ENCODE measurements at places on chromosomes 12 and 14.

DNA sequence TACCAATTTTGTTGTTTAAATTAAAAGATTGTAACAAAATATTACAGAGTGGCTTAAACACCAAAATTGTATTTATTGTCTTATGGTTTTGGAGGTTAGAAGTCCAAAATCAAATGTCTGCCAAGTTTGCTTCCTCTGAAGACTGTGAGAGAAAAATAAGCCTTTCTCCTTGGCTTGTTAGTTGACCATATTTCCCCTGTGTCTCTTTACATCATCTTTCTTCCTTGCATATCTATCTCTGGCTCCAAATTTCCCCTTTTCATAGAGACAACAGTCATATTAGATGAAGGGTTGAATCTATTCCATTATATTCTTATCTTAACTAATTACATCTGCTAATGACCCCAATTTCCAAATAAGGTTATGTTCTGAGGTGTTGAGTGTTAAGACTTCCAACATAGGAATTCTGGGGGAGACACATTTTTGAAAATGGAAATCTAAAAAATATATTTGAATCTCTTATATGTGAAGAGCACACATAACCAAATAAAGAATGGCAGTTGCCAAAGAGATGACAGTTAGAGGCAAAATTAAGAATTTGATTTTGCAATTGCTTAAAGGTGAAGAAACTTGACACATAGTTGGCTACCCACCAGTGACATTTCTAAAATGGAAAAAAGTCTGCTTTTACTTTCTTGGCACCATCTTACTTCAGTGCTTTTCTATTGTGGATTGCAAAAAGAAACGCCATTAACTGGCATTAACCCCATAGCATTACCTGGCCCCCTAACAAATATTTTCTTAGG is 407.2 kb downstream of the FSCB start:
- no peak for DNase-seq

GRCh38 chr14:91732859-91733477 is 1.1 kb upstream of the CATSPERB start:
- DNase-seq: peak; percentile 40

DNA sequence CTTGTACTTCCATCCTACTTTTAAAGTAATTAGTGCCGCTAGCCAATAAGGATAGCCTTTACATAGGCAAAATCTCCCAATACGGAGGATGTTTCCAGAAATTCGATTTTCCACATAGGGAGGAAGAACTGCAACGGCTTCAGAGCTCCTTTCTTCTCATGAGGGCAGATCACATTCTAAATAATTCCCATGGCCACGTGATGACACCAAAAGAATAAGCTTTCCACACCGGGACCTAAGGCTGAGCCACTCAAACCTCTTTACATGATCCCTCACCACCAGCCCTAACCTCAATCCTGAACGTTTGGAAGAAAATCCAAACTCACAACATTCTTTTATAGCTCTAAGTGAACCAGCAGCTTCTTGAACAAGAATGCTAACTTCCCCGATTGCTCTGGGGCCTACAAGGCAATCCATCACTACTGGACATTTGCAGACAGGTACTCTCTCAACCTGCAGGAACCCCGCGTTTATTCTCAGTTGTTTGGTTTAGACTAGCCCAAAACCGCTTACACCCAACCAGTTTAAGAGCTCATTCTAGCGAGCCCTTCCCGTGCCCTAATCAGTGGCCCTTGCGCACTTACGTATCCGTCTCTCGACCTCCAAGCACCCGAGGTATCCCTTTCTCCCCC is 884 bp downstream of the CAPRIN2 start:
- peak; percentile 15 for DNase-seq

GRCh38 chr12:76018111-76018510 is 13.5 kb downstream of the PHLDA1 start:
- DNase-seq: no peak

- no peak for DNase-seq
Measured at GRCh38 chr12:123441523-123442164, 5.2 kb upstream of the RILPL2 start.

- DNase-seq: no peak
Measured at GRCh38 chr12:122035292-122035691, 13.6 kb downstream of the BCL7A start.

DNA sequence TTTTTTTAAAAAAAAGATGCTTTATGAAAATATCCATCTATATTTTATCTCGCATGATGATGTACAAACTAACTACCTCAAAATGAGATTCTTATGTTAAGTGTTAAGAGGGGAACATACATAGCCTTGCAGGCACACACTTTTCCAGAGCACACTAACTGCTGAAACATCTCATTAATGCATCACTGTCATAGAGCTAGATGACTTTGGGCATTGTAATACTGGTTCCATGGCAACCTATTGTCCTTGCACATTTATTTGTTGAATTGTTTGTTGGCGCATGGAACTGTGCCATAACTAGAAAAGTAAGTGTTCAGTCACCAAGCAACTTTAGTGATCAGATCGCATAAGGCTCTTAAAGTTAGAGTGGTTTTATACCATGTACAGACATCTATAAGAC is 348.3 kb downstream of the GALC start:
- DNase-seq: peak; percentile 9

GRCh38 chr12:21172079-21172478 is 41.1 kb downstream of the SLCO1B1 start:
- DNase-seq: no peak

DNA sequence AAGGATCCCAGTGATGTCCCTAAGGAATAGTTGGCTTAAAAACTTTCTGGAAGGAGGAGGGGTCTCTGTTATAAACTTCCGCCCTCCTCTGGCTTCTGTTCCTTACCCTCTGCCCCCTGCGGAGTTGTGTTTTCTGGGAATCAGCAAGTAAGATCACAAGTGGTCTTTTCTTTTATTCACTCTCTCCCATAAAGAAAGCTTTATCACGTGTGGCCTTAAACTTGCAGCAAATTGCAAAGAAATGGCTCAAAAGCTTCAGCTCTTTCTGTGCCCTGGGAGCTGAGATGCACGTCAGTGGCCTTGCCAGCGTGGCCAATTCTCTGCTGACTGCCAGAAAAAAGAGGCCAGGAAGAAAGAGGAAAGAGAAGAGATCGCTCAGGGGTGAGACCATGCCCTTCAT is at the start of gene SLCO1C1:
SLCO1C1 (plus strand) TSS at position 101 of the 400 bp plus-strand sequence. CDS start 4,245 bp downstream, outside the sequence.
- no peak for DNase-seq

DNA sequence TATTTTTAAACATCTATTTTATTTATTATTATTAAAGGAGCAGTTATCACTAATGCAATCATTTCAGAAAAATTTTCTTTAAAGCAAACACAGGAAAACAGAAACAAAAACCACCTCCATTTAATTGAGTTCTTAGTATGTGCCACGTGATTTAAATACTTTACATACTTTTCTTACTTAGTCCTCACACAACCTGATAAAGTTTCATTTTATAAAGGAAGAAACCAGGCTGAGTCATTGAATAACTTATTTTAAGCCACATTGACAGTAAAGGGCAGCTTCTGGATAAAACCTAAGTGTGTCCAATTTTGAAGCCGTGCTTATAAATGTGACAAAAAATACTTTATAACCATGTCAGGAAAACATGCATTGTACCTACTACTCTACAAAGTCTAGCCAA is 57.1 kb upstream of the PCED1B start:
- no peak for DNase-seq

DNA sequence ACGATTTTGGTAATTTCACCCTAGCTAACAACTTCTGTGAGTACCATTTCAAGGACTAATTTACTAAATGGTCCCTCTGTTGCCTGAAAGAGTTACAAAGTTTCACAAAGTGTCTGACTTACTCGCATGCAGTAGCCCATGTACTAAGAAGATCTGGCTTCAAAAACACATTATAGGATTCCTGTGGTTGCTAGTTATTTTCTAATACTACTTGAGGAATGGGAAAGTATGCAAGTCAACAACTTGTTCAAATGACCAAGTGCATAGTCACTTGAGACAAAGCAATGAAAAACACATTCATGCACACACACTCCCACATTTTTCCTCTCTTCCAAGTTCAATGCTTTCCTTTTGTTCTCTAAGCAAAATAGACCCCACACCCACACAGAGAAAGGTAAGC is 219.7 kb upstream of the TMPO start:
- DNase-seq: no peak

DNA sequence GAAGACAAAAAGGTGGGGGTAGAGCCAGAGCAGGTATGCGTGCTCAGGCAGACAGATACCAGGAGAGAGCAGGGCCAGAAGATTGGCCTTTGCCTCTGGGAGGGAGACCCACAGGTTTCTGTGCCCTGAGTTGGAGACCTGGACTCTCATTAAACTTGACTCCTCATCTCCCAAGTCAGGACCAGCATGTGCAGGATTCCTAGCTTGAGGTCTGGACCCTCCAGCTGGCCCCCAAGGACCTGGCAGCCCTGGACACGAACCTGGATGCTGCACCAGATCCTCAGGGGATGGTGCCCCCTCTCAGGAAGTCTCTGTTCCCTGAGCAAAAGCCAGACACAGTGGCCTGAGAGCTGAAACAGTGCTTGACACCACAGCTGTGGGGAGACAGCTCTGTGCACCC is 10.5 kb upstream of the KRT73 start:
- DNase-seq: no peak

GRCh38 chr12:70330158-70330557 is 35.9 kb upstream of the KCNMB4 start:
- no peak for DNase-seq

- DNase-seq: no peak
Measured at GRCh38 chr12:68743356-68743755, 2.6 kb upstream of the SLC35E3 start.

DNA sequence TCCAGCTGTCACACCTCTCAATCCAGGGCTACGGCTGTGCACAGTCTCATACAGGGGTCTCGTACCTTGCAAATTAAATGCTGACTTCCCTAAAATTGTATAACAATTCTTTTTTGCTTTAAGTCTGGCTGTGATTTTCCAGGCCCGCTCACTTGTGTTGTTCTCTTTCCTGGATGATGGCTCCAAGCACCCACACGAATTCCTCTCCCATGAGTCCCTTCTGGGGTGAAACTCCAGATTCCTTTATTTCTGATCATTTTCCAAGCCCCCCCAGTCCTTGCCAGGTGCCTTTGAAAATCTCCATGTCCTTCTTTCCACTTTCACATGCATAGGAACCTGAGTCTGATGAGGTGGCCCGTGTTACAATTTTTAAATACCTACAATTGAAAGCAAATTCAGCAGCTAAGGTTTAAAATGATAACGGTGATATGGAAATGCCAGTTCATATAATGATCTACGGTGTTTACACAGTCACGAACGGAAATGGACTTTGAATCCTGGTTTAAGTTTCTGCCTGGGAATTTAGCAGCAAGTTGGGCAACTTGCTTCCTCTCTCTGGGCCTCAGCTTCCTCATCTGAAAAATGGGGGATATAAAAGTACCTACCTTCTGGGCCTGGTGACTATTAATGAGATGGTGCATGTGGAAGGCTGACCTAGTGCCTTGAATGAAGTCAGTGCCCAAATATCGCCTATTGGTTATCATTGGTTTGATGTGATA is 85.5 kb downstream of the STAB2 start:
- no peak for DNase-seq

- peak; percentile 47 for DNase-seq
Measured at GRCh38 chr12:19757317-19757877, 318.1 kb downstream of the AEBP2 start.

- peak; percentile 20 for DNase-seq
Measured at GRCh38 chr12:53174881-53175491, 5.5 kb upstream of the ZNF740 start.

DNA sequence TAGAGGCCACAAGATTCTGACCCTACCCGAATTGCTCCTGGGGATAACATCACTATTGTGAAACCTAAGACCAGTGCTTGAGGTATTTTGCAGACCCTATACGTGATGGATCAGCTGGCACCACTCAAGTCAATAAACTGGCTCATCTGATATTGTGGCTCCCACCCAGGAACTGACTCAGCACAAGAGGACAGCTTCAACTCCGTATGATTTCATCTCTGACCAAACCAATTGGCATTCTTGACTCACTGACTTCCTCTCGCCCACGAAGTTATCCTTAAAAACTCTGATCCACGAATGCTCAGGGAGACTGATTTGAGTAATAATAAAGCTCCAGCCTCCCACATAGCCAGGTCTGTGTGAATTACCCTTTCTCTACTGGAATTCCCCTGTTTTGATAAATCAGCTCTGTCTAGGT is 1036.1 kb upstream of the TMEM132C start:
- DNase-seq: no peak

GRCh38 chr14:70955543-70956480 is 48.6 kb downstream of the PCNX1 start:
- no peak for DNase-seq

DNA sequence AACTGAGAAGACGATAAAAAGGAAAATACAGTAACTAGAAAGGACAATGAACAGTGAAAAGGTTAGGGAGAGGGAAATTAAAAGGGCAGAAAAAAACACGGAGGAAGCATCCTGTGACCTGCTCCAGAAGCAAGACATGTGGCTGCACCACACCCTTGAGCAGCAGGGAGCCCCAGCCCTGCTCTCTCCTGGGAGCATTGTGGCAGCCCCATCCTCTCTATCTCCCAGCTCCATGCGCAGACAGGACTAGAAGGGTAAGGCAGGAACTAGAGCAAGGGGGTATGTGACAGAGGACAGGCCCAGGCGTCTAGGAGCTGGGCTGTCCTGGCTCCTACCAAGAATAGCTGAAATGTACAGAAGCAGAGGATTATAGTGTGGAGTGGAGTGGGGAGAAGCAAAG is 38.6 kb upstream of the SMUG1 start:
- DNase-seq: no peak

DNA sequence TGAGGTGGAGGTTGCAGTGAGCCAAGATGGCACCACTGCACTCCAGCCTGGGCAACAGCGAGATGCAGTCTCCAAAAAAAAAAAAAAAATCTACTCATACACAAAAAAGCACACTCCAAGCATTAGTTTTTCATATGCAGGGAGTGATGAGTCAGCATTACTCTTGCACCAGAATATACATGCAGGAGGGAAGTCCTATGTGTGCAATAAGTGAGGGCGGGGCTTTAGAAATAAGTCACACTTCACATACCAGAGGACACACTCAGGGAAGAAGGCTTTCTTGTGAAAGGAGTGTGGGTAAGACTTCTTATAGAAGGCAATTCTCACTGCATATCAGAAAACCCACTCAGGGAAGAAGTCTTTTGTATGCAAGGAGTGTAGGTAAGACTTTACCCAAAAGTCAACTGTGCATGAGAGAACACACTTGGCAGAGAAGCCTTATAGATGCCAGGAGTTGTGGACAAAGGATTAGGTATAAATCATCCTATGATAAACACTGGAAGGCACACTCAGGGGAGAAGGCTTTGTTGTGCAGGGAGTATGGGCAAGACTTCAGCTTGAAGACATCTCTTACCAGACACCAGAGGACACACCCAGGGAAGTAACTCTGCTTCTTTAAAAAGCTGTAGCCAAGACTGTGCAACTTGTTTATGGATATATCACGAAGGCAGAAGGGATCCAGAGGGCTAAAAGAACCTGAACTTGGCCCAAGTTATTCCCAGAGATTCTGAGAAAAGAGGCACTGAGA is 50.5 kb downstream of the ATF7 start:
- DNase-seq: no peak

- DNase-seq: no peak
Measured at GRCh38 chr12:24172031-24172772, 222.7 kb upstream of the SOX5 start.

All from NCI-H748 treated with DMSO at 0.1 percent for 48 hours (cell line).